ENCODE measurements at places on chromosomes 1 and 21.

DNA sequence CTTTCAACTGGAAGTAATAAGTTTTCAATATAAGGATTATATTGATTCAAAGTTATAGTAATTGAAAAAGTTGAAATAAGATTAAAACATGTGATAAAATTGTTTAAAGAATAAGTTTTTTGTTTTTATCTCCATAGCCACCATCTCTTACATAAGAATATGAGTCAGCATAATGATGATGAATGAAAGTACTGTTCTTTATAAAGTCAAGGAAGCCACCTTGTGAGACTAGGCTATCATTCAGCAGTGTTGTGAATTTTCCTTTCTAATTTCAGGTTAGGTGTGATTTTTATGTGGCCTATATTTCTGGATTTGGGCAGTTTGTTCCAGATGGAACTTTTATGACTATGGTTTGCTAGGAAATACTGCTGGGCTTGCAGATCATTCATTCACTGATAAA is 22.4 kb upstream of the ASB17 start:
- no peak for DNase-seq

DNA sequence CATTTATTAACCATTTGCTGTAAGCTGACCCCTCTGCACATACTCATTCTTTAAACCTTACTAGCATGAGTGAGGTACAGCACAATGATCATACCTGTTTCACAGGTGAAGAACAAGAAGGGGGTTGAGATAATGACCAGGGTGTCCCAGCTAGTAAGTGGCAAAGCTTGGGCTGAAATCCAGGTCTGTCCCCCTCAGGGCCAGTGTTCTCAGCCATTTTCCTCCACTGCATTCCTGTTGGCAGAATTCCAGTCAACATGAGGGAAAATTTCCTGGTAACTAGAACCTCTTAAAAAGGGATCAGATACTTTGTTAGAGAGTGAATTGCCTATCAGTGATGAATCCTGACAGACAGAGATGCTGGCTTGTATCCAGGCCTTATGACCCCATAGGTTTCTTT is 48.1 kb downstream of the SPATA46 start:
- DNase-seq: no peak

DNA sequence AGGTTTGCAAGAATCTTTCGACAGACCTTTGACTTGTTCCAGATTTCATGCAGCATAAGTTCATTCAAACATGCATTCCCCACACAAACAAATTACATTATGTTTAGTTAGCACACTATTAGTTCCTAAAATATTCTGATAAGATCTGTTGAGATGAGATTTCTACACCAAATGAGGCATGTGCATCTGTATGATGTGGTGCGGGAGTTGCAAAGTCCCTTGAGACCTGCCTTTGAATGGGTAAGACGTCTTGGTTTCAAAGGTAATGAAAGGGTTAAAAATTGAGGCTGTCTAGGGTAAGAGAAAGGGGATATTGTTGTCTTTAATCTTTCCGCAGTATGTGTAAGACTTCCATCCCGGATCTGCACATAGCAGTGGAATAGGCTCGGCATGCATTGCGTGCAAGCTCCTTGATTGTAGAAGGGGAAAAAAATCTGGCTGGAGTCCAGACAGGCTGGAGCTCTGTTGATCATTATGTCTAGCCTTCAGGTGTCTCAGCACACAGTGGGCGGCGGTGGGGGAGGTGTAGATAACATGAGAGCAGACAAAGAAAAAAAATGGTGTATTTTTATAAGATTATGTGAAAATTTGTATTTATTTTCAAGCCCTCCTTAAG is 296.6 kb downstream of the PTPRC start:
- DNase-seq: no peak

DNA sequence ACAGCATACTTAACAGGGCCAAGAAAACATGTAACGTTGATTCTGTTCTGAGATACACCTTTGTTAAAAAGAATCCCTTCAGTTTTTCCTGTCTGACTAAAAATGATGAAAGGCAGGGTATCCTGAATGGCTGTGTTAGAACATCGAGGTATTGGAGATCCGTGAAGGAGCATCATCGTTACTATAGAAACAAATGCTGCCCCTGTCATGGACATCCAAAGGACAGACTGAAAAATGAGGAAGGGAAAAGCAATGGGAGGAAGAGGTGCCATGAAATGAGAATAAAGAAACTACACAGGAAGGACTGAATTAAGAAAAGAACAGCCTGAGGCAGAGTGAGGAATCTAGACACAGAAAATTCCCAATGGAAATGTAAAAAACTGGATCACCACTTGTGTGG is 257.9 kb downstream of the PDE4B start:
- DNase-seq: no peak

GRCh38 chr1:169486281-169487051 is 722 bp upstream of the SLC19A2 start:
- no peak for DNase-seq

- DNase-seq: no peak
Measured at GRCh38 chr1:15004396-15004795, 149.2 kb upstream of the TMEM51 start.

DNA sequence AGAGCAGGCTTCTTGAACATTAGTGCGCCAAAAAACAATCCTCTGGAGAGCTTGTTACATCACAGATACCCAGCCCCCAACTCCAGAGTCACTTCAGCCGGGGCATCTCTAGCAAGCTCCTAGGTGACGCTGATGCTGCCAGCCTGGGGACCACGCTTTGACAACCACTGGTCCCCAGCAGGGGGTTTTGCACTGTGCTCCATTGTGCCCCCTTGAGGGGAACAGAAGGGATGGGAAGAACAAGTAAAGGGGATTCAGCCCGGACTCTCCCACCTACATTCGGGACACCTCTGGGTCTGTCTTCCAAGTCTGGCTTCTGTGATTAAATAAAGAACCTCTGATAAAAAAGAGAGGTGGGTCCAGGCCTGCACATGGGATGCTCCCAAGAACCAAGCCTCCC is 60.4 kb downstream of the ATP5PO start:
- DNase-seq: peak; percentile 49

DNA sequence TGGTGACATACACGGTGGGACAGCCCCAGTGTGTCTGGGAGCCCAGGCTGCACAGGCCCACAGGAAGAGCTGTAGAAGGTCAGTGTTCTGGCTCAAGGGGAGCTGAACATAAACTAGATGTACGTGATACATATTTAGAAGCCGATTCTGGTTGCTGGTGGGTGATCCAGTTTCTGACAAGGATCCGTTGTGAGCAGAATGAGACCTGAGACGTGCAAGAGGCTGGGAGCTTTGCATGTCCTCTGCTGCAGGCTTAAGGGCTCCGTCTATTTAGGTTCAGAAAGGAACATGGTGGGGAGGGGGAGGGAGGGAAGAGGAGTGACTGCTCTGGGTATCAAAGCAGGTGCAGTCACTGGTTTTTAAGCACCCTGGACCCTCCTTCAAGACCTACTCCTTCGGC is 18.6 kb downstream of the LRRC38 start:
- no peak for DNase-seq

- no peak for DNase-seq
Measured at GRCh38 chr1:31180338-31180737, 59.3 kb downstream of the NKAIN1 start.

- DNase-seq: no peak
Measured at GRCh38 chr1:233737341-233737740, 123.4 kb downstream of the KCNK1 start.

Data from WTC11 (cell line).